Hindlimb muscle (tissue), 1 donor: ENCODE measurements at places on chromosomes 3 and 15. TPM values are rescaled to one million over a fixed set of nuclear protein-coding genes. Genes with fewer than 3 reads are reported as not detected.

Gene BDH1
- polyA plus RNA-seq = 5.5 TPM

DNA sequence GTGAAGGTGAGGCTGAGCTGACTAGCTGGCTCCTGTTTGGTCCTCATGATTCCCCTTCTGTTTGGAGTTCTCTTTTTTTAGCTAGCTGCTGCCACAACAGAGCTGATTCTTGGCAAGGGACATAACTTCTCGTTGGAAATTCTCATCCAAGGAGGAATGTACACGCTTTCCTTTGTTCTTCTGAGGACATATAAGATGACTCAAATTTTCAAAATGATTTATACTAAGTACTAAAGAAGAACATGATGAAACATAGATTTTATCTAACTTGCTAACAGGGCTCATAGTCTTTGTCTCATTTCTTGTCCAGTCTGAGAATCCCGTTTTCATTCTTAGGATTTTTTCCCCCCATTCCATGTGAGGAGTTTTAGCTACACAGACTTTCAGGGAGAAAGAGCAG is 2.9 kb upstream of the TFG start:
- no peak for DNase-seq

Gene TLR9
- 0.28 TPM for polyA plus RNA-seq

Gene ZCWPW2
- polyA plus RNA-seq = 2.2 TPM

DNA sequence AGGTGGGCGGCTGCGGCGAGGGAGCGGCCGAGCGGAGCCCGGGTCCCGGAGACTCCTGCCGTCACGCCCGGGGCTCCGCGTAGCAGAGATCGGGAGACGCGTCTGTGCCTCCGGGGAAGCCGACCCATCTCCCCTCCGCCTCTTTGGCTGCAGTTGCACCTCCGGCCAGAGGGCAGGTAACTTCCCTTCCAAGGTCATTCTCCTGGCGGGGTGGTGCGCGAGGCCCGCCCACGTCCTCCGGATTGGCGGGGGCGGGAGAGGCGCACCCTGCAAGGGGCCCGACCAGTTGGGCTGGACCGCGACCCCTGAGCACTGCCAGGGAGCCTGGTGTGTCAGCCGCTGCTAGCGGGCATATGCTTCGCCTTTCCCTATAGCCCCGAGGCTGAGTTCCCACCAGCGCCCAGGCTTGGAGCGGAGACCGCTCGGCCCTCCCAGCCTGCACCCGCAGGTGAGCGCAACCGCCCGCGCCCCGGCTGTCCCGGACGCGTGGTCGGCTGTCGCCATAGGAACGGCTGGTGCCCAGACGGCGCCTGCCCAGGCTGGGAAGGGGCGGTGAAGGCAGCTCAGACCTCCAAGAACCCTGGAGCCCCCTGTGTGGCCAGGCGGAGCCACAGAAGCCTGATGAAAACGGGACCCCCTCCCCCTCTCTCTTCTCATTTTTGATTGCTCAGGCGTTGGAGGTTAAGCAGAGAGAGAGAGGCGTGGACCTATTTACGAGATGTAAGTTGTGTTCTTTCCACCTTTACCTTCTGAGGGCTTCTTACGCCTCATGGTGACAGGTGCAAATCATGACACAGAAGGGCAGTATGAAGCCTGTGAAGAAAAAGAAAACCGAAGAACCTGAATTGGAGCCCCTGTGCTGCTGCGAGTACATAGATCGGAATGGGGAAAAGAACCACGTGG is 453 bp downstream of the ZDHHC23 start:
- no peak for DNase-seq
